Activated CD4-positive, alpha-beta T cell treated with anti-CD3 and anti-CD28 coated beads, Interleukin-2, amount 50 U/mL, for 16 hours (primary cell): ENCODE measurements at places on chromosomes 11 and 22.

DNA sequence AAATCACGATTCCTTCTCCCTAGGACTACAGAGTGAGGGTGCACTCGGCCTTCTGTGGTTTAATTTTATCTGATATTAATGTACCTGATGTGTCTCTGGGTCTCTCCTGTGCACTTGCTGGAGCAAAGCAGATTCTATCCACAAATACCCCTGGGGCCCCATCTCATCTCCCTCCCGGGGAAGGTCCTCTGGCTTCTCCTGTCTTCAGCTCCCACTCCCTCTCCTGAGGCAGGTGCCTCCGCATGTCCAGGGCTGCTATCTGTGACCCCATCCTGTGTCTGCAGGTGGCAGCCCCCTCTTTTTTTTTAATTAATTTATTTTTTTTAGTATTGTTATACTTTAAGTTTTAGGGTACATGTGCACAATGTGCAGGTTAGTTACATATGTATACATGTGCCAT is 558.7 kb downstream of the BRD1 start:
- DNase-seq: no peak

DNA sequence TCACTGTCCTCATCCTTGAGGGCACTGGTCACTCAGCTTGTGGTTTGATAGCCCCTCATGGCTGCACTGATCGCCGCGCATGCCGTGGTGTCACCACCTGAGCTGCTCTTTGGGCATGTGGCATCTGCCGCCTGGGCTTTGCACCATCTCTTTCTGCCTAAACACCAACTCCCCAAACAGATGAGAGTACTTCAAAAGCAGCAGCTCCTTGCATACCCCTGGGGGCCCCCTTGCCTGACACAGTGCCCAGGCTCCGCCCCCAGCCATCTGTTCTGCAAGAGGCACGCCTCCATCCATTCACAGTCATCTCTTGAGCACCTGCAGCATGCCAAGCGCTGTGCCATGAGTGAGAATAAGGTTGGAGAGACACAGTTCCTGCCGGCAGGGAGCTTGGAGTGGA is 104.5 kb upstream of the B3GAT1 start:
- no peak for DNase-seq

DNA sequence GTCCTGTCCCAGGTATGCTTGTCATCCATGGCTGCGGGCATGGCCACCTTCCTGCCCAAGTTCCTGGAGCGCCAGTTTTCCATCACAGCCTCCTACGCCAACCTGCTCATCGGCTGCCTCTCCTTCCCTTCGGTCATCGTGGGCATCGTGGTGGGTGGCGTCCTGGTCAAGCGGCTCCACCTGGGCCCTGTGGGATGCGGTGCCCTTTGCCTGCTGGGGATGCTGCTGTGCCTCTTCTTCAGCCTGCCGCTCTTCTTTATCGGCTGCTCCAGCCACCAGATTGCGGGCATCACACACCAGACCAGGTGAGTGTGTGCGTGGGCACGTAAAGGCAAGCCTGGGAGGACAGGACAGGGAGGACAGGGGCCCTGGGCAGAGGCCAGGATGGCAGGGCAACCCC is 42.4 kb downstream of the SLCO2B1 start:
- no peak for DNase-seq

DNA sequence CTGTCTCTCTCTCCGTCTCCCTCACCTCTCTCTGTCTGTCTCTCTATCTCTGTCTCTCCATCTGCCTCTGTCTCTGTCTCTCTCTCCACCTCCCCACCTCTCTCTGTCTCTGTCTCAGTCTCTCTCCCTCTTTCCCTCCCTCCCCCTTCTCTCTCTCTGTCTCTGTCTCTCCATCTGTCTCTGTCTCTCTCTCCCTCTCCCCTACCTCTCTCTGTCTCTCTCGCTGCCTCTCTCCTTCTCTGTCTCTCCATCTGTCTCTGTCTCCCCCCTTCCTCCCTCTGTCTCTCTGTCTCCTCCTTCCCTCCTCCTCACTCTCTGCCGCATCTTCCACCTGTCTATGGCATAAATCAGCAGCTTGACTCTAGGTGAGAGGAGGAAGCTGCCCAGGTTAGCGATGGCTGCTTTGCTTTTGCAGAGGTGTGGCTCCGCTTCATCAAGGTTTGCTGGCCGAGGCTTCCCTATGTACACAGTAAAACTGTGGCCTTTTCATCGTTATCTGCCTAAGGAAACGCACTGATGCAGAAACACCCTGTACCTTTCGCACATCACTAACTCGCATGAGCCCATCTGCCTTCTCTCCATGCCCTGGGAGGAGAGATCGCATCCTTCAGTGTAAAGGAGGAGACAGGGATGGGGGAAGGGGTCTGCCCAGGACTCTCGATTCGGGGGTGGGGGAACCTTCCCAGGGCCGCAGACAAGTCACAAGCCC is 44.5 kb downstream of the ANO1 start:
- no peak for DNase-seq

- DNase-seq: peak; percentile 39
These were observed 80.0 kb upstream of the PPARA start for GRCh38 chr22:46070215-46070802.

DNA sequence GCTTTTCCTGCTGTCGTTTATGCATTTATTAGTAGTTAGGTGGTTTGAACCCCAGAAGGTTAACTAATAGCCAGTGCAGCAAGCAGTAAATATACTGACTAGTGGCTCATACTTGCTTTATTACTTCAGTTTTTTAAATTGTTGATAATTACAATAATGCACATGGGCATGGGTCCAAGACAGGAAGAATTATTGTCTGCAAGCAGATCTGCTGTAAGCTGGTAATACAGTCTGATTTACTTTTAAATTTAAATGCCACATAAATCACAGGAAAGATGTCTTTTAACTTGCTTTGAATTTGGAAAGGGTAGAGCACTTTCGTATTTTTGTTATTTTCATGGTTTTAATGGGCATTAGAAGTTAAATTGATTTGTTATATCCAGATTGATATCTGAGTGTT is 27.1 kb downstream of the APLP2 start:
- DNase-seq: no peak

- DNase-seq: peak; percentile 69
These were observed 13.4 kb downstream of the SYT7 start for GRCh38 chr11:61567286-61568061.

DNA sequence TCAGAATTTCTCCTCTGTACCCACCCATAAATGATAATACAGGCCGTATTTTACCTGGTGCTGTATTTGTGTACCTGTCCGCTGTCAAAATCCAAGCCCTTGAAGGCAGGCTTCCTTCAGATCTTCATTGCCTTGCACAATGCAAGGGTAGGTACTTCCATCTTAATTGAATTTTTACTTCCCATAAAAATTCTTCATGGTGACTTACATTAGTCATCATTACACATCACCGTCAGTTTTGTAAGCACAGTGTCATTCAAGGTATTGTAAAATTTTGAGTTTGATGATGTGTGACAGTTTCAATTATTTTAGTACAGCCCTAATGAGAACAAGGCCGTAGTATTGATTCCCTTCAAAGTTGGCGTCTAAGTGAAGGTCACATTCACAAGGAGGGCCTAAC is 770 bp upstream of the TSG101 start:
- no peak for DNase-seq

DNA sequence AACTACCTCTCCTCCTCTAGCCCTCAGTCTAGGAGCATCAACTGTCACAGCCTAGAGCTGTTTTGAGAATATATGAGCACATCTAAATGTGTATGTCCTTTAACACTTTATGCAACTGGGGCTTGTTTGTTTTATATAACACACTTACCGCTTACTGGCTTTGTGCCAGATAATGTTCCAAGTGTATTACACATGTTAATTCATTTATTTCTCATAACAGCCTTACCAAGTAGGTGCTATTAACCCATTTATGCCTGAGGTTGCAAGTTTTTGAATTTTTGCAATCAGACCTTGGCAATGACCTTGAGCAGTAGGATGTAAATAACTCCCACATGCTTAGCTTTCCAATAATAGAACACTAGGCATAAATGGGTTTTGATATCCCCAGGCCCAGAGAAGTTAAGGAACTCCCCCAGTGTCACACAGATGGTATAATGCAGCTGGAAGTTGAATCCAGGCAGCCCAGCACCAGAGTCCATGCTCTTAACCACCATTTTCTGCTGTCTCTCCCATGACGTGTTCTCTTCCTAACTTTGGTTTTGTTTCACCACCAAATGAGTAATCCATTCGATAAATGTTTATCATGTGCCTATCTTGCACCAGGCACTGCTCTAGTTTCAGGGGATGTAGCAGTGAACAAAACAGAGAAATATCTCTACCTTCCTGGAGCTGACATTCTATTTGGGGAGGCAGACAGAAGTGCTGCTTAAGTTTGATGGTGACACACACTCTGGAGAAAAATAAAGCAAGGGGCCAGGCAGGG is 23.1 kb downstream of the PRDM11 start:
- DNase-seq: peak; percentile 51

- no peak for DNase-seq
These were observed 82.5 kb downstream of the ZBTB16 start for GRCh38 chr11:114141863-114142580.

DNA sequence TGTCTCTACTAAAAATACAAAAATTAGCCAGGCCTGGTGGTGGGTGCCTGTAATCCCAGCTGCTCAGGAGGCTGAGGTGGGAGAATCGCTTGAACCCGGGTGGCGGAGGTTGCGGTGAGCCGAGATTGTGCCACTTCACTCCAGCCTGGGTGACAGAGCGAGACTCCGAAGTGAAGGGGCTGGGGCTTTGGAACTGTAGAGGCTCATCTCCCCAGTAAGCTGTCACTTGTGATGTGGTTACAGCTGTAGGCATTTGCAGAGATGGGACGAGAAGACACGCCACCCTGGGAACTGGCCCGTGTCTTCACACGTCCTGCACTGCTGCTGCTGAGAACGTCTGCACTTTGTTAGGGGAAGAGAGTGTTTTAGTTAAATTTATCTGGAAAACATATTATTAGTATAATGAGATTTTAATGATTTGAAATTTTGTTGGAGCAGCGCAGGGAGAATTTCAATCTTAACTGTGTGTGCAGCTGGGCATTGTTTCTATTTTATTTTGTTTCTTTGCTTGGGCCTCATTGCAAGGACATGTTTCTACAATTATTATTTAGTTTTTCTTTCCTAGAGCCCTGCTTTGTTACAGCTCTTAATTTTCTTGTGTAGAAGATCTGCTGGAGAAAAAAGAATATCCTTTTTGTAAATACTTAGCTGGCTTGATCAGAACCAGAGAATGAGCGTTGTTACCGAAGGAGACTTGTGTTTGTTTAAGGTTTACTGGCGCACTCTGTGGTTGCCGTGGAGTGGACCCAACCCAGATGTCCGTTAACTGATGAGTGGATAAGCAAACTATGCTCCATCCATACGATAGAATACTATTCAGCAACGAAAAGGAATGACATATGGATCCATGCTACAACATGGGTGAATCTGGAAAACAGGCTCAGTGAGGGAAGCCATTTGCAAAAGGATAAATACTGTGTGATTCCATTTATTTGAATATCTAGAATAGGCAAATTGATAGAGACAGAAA is 18.4 kb downstream of the PARVB start:
- DNase-seq: no peak

DNA sequence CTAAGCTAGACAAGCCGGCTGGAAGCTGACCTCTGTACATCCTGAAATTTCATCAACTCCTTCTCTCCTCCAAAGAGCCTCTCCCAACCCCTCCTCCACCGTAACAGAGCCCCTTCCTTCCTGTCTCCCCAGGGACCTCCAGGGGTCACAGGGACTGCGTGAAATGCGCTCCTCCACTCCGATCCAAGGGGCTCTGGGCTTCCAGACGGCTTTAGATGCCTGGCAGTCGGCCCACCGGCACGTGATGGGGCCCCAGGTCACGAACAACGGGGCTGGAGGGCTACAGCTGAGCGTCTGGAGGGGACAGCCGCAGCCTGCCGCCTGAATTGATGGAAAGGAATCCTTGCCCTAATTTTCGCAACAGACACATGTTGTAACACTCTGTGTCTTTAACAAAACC is 264.1 kb downstream of the MN1 start:
- DNase-seq: no peak

- DNase-seq: peak; percentile 82
These were observed 23.9 kb upstream of the SCGB1A1 start for GRCh38 chr11:62394825-62395538.

- DNase-seq: no peak
These were observed 59.6 kb upstream of the INCENP start for GRCh38 chr11:62064221-62064620.

GRCh38 chr22:41780746-41781505 is 19.6 kb upstream of the CCDC134 start:
- peak; percentile 96 for DNase-seq

- DNase-seq: no peak
These were observed 87.5 kb downstream of the TP53I11 start for GRCh38 chr11:44863231-44863630.

DNA sequence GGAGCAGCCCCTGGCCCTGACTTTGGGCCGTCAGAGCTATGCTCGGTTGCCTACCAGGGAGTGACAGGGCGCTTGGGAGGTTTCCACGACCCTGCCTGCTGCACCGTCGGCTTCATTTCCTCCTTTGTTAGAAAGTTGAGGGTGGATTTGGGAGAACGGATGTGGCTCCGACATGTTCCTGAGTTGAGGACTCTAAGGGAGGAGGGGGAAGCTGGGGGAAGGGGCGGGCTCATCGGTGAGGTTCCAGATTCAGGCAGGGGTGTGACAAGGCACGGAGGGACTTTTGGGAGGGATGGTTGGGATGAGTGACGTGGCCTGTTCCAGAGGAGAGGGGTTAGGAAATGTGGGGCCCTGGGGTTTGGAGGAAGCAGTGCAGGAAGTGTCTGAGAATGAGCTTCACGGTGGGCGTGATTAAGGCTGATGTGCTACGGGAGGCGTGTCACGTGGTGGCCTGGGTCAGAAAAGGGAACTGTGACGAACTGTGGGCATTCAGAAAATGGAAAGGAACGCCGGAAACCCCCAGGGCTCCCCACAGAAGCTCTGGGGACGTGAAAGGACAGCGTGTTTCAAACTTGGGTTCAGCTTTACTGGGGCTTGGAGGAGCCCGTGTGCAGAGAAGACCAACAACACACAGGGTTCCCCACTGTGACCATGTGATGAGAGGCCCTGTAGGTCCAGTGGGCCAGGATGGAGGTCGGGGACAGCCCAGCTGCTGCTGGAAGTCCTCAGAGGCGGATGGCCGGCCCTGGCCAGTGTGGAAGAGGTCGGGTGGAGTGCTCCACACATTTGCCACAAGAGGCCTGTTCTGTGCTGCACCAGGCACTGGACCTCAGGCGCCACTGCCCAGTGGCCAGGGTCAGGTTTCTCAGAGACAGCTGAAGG is 2.8 kb downstream of the PARVB start:
- peak; percentile 82 for DNase-seq

DNA sequence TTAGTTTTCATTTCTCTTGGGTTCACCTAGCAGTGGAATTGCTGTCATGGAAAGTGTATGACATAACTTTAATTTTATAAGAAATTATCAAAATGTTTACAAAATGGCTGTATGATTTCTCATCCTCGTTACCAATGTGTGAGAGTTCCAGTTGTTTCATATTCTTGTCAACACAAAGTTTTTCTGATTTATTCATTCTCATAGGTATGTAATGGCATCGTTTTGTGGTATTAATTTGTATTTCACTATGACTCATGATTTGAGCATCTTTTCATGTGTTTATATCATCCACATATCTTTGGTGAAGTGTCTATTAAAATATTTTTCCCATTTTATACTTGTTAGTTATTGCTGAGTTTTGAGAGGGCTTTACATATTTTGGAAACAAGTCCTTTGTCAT is 5.5 kb downstream of the FAM111B start:
- no peak for DNase-seq

- DNase-seq: peak; percentile 23
These were observed 20.8 kb upstream of the DLAT start for GRCh38 chr11:112004389-112004788.

- no peak for DNase-seq
These were observed 933 bp downstream of the OLFML1 start for GRCh38 chr11:7486098-7486780.
